CD4-positive, alpha-beta T cell treated with Interleukin-4 for 1 hour (primary cell): ENCODE measurements at places on chromosomes 12 and 14.

DNA sequence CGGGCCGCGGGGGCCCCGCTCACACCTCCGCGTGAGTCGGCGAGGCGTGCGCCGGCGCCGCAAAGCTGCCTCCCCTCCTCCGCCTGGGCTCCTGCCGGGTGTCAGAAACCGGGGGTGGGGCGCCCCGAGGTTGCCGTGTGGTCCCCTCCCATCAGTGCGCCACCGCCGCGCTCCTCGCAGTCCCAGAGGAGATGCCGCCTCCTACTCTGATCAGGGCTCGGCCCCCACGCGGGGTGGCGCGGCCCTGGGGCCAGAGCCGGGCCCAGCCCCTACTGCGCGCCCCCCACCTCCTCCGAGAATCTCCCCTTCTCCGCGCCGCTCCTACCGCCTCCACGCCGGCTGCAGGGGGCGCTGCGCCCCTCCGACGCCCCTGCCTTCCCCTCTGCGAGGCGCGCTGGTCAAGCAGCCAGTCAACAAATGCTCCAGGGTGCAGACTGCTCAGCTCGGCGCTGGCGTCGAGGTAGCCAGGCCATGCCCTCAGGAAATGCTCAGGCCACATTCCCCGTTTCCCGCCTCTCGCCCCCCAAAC is 467 bp upstream of the JAG2 start:
- no peak for DNase-seq

GRCh38 chr12:116267948-116268347 is 9.5 kb downstream of the MED13L start:
- DNase-seq: no peak

GRCh38 chr12:2149091-2149490 is 96.3 kb downstream of the CACNA1C start:
- DNase-seq: no peak

GRCh38 chr12:118038137-118038536 is 21.6 kb downstream of the RFC5 start:
- DNase-seq: no peak

DNA sequence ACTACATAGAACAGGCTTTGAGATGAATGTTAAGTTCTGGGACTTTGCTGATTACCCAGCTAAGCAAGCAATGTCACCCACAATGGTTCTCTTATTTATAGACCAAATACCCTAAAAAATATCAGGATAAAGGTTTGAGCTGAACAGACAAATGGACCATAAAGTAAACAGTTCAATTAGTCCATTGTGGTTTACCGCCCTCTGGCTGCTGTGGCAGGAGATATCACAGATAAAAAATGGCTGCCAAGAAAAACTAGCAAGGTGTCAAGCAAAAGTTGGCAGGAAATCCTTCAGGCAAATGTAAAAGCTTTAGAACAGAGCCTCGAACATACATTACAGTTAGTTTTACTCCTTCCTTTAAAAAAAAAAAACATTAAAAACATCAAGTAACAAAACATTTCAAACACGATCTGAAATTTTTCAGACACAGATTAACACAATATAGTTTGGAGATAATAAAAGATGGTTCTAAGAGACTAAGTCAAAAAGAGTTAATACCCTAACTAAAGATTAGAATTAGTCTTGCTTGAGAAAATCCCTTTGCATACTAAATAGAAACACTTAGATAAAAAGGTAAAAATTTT is 41.3 kb downstream of the MED13L start:
- DNase-seq: peak; percentile 49
